NCI-H2081 treated with DMSO at 0.1 percent for 48 hours (cell line): ENCODE measurements at places on chromosomes 16 and 17.

DNA sequence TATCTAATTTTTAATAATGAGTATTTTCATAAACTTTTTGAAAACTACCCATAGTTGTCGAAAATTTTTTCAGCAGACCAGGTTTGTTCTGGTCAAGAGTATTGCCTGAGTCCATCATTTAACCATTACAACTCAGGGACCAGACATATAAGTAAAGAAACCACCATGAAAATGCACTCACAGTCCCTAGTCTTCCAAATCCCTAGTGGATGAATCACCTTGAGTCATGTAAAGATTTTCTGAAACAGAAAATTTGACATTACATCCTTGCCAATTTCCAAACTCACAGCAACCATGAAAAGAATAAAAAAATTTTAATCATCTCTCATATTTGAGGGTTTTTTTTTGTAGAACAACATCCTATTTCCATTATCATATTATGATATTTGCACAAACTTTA lies 1337.5 kb upstream of the CDH8 start:
- DNase-seq = no peak

GRCh38 chr16:13081825-13082331 lies 180.5 kb downstream of the SHISA9 start:
- DNase-seq = no peak

- no peak for DNase-seq
These were observed 19.4 kb upstream of the ZNF469 start for GRCh38 chr16:88363239-88363891.

GRCh38 chr17:40511136-40511535 lies 9.7 kb upstream of the TNS4 start:
- DNase-seq = no peak

DNA sequence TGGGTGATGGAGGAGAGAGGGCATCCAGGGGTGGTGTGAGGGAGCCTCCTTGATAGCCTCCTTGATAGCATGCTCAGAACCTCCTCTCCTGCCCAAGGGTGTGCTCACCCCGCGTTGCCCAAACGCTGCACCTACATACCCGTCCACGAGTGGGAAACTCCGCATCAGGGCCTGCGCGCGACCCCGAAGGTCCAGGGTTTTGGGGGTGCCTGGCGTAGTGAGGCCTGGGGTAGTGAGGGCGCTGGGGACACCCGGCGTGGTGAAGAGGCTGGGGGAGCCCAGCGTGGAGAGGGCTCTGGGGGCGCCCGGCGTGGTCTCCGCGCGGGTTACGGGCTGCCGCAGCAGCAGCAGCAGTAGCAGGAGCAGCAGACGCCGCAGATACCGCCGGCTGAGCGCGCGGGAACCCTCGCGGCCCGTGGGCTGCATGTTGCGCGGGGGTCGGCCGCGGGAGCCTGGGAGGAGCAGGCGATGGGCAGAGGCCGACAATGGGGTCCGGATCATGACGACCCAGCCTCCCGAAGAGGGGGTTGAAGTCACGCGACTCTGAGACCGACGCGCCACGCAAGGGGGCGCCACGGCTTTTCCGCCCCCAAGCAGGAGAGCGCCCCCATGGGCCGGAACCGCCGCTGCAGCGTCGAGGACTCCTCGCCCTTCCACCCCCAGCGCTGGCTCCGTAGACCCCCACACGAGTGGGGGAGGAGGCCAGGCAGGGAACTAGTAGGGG lies at the start of gene DPEP3:
Gene DPEP3 (minus strand): TSS at position 545 of the 724 bp plus-strand sequence. CDS start 119 bp downstream, at position 426.
- DNase-seq = no peak

GRCh38 chr17:28320215-28321061 lies 1.4 kb downstream of the TMEM97 start:
- no peak for DNase-seq

GRCh38 chr16:67429053-67429798 lies 1.7 kb upstream of the HSD11B2 start:
- no peak for DNase-seq

GRCh38 chr16:53282975-53283946 lies 151.0 kb upstream of the RBL2 start:
- DNase-seq = no peak
